ENCODE measurements at places on chromosomes 4 and X.

DNA sequence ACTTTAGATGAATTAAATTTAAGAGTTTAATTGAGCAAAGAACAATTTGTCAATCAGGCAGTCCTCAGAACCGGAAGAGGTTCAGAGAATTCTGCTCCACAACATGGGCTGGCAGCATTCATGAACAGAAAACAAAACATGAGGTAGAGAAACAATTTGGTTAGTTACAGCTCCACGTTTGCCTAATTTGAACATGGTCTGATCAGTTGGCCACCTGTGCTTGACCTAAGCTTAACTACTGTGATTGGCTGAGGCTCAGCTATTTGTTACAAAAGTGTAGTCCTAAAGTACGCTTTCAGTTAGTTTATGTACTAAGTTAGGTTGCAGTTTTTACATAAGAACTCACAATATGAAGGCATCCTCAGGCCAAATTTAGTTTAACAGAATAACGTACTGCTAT is 258.6 kb downstream of the ADAM29 start:
- no peak for DNase-seq

GRCh38 chr4:123386609-123387008 is 10.0 kb upstream of the SPRY1 start:
- no peak for DNase-seq

- no peak for DNase-seq
Observed at GRCh38 chrX:110397339-110397738, 38.7 kb downstream of the RTL9 start.

DNA sequence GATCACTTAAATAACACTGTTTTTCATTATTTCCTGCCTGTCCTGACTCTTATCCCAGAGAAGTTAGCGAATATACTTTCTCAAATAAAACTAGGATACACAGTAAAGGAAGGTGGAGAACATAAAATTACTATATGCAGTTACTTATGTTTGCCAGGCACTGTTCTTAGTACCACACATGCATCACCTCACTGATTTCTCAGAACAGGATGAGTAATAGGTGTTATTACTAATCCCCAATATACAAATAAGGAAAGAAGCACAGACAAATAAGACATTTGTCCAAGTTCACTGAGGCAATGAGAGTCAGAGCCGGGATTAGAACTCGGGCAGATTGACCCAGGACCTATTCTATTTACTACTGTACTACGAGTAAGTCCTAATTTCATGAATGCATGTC is 91.7 kb downstream of the CORIN start:
- DNase-seq: no peak

DNA sequence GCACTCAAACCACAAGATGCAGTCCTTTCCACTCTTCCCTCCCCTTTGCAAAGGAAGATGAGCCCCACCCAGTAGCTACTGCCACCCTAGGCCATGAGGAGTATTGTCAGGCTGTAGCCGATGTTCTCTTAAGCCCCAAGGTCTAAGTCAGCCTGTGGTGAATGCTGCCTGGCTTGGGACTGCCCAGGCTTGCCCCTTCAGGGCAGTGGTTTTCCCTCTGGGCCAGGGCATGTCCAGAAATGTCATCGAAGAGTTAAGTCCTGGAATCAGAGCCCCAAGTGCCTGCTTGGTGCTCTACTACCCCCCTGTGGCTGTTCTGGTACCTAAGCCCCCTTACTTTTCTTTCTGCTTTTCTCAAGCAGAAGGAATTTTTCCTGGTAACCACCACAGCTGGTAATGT is 11.8 kb upstream of the PGK1 start:
- DNase-seq: no peak

DNA sequence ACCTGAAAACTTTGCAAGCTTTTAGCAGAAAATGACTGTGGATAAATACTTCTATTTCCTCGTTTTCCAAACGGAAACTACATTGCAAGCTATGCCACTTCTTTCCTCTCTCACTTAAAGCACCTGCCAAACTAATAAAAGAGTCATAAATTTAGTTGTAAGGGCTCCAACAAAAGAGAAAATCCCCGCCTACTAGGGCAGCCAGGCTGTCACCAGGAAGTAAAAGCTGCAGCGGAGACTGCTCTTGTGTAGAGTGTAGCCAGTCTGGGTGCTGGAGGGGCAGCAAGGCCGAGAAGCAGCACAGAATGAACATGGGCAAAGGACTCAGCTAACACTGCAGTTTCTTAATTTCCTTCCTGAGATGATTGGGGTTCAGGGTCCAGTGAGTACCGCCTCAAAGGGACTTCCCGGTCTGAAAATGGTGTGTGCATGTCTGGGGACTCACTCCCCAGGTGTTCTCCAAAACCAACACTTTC is 89.3 kb upstream of the MAML3 start:
- DNase-seq: no peak

- peak; percentile 18 for DNase-seq
Observed at GRCh38 chr4:173013232-173013930, 155.2 kb upstream of the GALNT7 start.

GRCh38 chr4:38943343-38943742 is 75.7 kb downstream of the FAM114A1 start:
- no peak for DNase-seq

DNA sequence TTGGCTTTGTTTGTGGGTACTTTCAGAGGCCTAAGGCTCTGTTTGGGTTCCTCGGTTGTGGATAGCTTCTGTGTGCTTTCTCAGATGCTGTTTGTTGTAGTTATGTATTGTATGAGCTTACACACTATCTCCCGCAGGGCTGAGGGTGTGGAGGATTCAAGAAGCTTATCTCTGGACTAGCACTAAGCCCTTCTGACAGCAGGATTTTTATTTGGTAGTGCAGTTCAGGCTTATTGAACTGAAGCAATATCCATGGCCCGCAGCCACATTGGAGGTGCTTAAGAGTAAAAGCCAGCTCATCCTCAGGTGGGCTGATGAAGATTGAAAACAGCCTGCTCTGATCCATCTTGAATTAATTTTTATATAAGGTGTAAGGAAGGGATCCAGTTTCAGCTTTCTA is 128.2 kb downstream of the RASGEF1B start:
- no peak for DNase-seq

DNA sequence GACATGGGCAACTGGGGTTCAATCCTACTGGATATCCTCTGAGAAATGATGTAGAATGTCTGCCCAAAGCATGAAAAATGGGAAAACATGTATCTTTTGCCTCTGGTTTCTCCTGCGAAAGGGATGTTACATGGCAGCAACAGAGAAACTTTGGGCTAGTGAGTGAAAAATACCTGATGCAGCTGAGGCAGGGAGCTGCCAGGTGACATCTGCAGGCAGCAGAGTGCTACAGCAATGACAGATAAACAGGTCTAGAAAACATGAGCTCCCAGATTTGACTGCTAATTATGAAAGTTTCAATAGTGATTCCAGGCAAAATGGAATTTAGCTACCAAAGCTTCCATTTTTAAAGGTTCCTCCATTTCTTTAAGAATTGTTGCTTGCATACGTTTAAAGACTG is 4.8 kb upstream of the CXCL1 start:
- DNase-seq: no peak

- no peak for DNase-seq
Observed at GRCh38 chr4:10664408-10664807, 20.2 kb downstream of the CLNK start.

- DNase-seq: no peak
Observed at GRCh38 chr4:104575278-104575677, 80.6 kb upstream of the CXXC4 start.

- no peak for DNase-seq
Observed at GRCh38 chr4:99918656-99919055, 24.4 kb upstream of the LAMTOR3 start.

DNA sequence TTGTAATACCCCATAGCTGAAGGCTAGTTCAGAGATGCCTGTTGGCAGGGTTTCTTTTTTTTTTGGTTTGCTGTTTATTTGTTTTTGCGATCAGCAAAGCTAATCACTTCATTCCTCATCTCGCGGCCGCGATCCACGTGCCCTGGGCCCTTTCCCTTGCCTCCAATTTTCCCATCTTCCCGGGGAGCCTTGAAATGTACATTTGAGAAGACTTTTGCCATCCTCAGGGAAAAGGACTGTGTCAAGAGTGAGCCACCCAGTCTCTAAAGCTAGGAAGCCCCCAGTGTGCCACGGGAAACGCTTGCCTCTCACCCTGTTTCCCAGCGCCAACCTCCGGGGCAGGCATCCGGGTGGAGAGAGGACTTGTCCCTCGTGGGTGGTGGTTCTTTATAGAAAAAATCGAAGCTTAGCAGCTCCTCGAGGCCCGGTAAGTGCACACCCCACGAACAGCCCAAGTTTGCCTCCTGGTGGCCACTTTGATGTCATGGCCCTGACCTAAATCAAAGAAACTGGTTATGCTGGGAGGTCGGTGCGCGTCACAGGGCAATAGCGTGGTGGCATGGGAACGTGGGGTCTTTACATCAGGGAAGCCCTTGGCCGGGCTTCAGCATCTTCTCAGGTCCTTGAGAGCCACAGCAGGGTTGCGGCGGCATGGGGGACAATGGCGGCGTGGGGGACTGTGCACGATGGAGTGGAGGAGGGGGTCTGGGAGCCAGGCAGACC is 42.0 kb downstream of the MAP7D3 start:
- DNase-seq: no peak

DNA sequence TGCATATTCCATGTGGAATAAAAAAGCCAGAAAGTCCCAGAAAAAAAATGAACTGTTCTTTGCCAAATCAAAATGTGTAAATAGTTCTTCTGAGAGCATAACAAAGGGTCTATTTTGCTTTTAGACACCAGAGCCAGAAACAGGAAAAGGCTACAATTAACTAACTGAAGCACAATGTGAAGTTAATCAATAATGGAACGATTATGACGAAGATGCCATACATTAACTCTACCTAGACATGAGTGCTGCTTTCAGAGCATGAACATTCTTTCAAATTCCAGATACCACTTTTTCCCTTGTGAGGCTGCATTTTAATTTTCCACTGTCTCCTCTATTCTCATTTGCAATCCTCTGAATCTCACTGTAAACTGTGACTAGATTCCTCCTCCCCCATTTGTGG is 48.7 kb upstream of the PHOX2B start:
- no peak for DNase-seq

- DNase-seq: no peak
Observed at GRCh38 chrX:133923113-133923512, 62.3 kb downstream of the GPC3 start.

DNA sequence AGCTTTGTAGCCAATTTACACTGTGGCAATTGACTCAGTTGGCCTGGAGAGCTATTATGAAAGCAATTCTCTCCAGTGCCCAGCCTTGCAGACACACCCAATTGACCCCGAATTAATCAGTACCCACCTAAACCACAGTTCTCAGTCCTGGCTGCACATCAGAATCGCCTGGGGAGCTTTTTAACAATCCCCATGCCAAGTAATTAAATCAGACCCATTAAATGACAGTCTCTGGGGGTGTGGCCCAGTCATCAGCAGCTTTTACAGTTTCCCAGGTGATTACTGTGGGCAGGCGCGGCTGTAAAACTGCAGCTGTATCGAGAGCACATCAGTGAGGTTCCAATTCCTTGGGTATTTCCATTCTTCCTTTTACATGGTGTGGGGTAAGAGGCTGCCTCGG is 460.9 kb upstream of the FAT1 start:
- DNase-seq: no peak

GRCh38 chr4:40555176-40555900 is 74.3 kb downstream of the RBM47 start:
- no peak for DNase-seq

- DNase-seq: no peak
Observed at GRCh38 chr4:66972087-66972486, 573.2 kb downstream of the CENPC start.

All from activated T-cell treated with anti-CD3 and anti-CD28 coated beads for 48 hours (primary cell).